ENCODE measurements at places on chromosomes 11 and 22. TPM values are rescaled to one million over a fixed set of nuclear protein-coding genes. Genes with fewer than 3 reads are reported as not detected.

Gene TPBGL
- 0.60 TPM for total RNA-seq

Gene KDM4D
- 0.23 TPM for total RNA-seq

Gene LRRC75B
- not detected for total RNA-seq

Gene SCO2
- total RNA-seq = 11.3 TPM

Gene RAG2
- not detected for total RNA-seq

Gene HMOX1
- 1.1 TPM for total RNA-seq

Gene OR52I2
- total RNA-seq = not detected

Data from T-helper 17 cell (primary cell).